ENCODE measurements at places on chromosomes 4 and X.

DNA sequence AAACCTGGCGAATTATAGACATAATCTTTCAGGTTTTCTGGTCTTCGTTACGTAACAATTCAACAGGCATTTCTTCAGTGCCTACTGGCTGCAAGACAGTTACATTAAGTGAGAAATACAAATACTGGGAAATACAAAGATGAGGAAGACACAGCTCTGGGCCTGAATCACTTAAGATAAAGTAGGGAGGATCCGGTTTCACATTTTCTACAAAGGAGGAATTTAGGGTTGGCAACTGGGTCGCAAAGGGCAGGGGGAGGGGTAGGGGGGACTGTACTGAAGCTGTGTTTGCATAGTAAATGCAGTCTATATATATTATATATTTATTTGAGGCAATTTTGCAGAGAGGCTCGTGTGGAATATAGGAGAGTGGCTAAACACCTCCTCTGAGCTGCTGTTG is 107.4 kb downstream of the MAML3 start:
- peak; percentile 18 for DNase-seq

DNA sequence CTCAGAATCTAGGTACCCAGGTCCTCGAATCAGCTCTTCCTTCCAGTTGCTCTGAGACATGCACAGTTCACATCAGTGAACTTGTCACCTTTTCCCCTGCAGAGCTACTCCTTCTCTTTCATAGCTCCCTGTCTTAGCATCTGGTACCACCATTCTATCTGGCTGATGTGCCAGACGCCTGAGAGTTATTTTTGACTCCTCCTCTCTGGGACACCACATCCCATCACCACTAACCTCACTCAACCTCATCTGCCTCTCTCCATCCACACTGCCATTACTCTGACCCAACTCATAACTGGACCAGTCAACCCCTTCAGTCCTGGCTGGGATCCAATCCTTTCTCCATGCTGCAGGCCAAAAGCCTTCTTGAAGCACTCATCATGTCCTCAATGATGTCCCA is 44.5 kb downstream of the SLC2A9 start:
- DNase-seq: no peak

DNA sequence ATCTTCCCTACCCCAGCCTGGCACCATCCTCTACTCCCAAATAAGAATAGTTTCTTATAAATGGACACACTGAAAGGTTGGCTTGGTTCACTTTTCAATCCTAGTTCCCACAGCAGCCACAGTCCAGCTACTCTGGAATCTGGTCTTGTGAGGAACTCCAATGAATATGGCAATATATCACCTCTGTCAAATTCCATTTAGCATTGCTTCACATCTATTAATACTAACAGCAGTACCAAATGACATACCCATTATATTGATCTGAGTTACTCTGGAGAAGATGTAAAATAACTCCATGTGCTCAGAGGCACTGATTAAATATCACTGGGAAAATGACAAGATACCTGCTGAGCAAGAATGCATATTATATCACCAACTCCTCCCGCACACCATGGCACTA is 8.6 kb downstream of the OPHN1 start:
- no peak for DNase-seq

GRCh38 chr4:143372093-143372915 is 35.6 kb downstream of the GAB1 start:
- DNase-seq: no peak

- no peak for DNase-seq
Observed at GRCh38 chrX:132444936-132445335, 43.9 kb downstream of the MBNL3 start.

- no peak for DNase-seq
Observed at GRCh38 chr4:152448854-152449253, 87.0 kb downstream of the FBXW7 start.

DNA sequence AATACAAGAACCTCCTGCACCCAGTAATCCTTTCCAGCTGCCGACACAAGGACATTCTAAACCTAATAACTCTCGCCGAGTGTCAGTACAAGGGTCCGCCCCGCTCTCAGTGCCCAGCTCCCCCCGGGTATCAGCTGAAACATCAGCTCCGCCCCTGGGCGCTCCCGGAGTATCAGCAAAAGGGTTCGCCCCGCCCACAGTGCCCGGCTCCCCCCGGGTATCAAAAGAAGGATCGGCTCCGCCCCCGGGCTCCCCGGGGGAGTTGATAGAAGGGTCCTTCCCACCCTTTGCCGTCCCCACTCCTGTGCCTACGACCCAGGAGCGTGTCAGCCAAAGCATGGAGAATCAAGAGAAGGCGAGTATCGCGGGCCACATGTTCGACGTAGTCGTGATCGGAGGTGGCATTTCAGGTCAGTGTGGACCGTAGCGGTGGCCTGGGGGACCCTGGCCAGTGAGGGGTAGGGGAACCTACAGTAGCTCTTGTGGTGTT is at the start of gene MAOA:
Gene MAOA, plus strand, starts transcription at position 295 of the 490 bp plus-strand sequence. Its CDS starts 43 bp downstream, at position 338.
- DNase-seq: no peak

GRCh38 chr4:52822972-52823701 is 39.0 kb upstream of the RASL11B start:
- no peak for DNase-seq

DNA sequence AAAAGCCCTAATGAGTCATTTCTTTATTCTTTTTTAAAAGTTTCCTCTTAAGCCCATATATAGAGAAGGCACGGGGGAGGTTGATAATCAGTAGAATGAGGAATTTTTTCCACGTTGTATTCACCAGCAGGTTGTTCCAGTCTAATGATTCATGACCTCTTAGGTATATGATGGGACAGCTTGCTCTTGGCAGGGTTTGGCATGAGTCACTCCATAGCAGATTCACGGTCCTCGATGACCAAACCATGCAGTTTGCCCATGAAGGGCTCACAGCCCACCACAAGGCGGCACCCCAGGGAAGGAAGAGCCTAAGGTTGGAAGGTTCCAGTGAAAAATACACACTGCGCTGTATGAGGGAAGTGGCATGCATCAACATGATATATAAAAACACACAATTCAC is 623.8 kb upstream of the DIPK2B start:
- no peak for DNase-seq

GRCh38 chr4:48974979-48975640 is 11.0 kb upstream of the CWH43 start:
- no peak for DNase-seq

- no peak for DNase-seq
Observed at GRCh38 chr4:96260064-96260682, 420.3 kb downstream of the PDHA2 start.

GRCh38 chr4:24013668-24014422 is 124.0 kb upstream of the PPARGC1A start:
- DNase-seq: no peak

DNA sequence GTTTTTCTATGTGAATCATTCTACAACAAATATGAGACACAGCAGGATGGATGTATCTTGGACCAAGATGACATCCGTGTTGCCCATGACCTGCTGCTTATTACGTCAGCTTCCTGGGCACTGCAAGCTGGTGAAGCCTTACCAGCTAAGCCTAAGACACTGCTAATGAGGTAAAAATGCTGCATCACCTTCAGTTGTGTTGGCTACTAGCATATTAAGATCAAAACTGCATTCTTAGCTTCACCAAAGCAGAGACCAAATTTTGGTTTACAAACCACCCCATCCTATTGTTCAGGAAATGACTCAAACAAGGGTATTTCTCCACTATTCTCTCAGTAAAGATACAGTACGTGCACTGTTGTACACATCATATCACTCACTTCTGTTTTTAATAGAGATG is 50.3 kb downstream of the MAML3 start:
- no peak for DNase-seq

- no peak for DNase-seq
Observed at GRCh38 chr4:182808673-182809416, 108.3 kb downstream of the DCTD start.

DNA sequence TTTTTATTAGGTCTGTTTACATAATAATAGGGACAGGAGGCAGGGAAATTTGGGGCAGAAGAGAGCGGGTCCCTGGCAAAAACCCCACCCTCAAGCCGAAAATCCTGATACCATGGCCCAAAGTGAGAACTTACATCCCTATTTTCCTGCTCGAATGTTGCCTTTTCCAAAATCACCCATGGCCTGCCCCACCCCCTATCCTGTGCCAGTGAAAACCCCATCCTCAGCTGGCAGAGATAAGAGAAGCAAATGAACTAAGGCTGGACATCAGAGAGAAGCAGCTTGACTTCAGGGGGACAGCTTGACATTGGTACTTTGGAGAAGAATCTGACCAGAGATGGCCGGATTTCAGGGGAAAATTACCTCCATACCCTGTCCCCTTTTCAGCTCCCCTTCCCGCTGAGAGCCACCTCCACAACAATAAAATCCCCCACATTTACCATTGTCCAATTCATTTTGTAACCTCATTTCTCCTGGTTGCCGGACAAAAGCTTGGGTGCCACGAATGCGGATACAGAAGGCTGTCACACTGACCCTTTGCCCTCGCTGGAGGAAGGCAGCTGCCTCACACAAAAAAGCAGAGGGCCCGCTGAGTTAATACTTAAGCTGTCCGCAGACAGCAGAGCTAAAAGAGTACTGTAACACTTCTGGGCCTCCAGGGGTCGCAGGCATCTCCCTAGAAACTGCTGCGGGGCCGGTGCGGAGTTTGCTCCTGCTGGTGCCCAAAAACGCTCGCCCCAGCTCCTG is 196.2 kb downstream of the SNCA start:
- DNase-seq: no peak

DNA sequence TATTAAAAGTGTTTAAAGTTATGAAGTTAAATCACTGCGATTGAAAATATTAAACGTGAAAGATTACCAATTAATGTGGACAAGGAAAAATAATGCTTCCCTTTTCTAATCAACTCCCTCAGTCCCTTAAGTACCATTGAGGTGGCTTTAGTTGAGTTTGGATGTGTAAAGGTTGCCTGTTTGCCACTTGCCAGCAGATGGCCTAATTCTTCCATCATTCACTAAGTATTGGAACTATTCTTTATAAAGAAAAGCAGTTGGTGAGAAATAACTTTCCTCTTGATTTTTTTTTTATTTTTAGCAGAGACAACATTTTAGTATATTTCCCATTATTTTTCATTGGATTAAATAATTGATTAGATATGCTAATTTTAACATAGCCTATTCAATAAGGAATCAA is 295.9 kb upstream of the TACR3 start:
- no peak for DNase-seq

- DNase-seq: no peak
Observed at GRCh38 chr4:82666970-82667665, 105.3 kb upstream of the TMEM150C start.

- DNase-seq: peak; percentile 13
Observed at GRCh38 chr4:183422962-183423631, 21.3 kb upstream of the CDKN2AIP start.

DNA sequence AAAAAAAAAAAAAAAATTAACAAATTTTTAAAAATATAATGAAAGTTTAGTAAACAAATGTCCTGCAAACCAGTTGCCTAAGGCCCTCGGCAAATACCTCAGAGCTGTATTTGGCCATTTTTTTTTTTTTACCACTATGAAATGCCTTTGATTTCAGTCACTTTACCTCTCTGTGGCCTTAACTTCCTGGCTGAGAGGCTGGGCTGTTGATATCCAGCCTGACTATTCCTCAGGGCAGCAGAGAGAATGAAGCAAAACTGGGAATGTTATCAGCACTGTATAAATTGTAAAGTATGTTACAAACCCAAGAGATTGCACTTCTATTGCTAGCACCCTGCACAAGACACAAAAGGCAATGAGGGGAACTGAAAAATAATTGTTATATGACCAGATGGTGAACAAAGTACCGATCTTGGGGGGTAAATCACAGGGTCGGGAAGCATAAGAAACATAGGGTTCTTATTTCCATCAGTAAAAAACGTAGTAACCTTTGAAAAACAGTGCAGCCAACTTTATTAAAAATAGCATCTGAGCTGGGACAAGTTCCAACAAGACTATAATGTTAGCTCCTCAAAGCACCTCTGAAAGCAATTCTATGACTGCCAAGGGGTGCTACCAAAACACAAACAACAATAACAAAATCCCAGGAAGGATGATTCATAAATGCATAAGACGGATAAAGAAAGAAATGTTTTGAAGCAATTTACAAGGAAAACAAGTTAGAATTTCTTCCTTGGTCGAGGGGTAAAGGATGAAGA is 18.1 kb downstream of the USP46 start:
- DNase-seq: no peak

- no peak for DNase-seq
Observed at GRCh38 chr4:171130256-171130801, 682.9 kb upstream of the GALNTL6 start.

- DNase-seq: no peak
Observed at GRCh38 chr4:34723605-34724004, 1520.7 kb downstream of the ARAP2 start.

GRCh38 chr4:128574706-128575105 is 234.8 kb upstream of the JADE1 start:
- DNase-seq: peak; percentile 17

DNA sequence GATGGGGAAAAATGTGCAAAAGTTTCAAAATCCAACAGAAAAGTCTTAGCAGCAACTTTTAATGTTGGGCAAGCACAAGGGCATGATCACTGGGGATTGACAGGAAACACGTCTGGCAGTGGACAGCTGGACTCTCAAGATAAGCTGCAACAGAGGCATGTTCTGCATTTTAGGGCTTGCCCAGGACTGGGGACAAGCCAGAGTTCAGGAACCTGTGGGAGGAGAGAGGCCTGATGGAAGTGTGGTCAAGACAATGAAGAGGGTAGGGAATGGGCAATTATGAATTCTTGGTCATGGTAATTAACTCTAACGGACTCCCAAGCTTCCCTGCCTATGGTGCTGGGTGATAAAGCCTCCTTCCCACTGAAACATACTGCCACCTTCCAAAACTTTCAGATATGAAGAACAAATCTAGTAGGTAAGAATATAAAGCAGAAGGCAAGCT is 48.4 kb downstream of the ANXA3 start:
- DNase-seq: no peak

- DNase-seq: no peak
Observed at GRCh38 chr4:3284734-3285557, 7.9 kb upstream of the RGS12 start.

- DNase-seq: peak; percentile 16
Observed at GRCh38 chr4:154626793-154627484, 14.5 kb upstream of the FGG start.

GRCh38 chr4:67880866-67881610 is 2.8 kb downstream of the TMPRSS11D start:
- DNase-seq: no peak

GRCh38 chr4:87093443-87094123 is 126.8 kb downstream of the KLHL8 start:
- peak; percentile 21 for DNase-seq

- DNase-seq: no peak
Observed at GRCh38 chrX:46584736-46585135, 11.2 kb downstream of the CHST7 start.

GRCh38 chr4:161444626-161445025 is 719.2 kb downstream of the FSTL5 start:
- no peak for DNase-seq

Data from NCI-H146 (cell line).